ENCODE measurements at places on chromosomes 3 and 15.
A peak's percentile ranks its signal among the peaks of the same experiment; 100 is the strongest.

DNA sequence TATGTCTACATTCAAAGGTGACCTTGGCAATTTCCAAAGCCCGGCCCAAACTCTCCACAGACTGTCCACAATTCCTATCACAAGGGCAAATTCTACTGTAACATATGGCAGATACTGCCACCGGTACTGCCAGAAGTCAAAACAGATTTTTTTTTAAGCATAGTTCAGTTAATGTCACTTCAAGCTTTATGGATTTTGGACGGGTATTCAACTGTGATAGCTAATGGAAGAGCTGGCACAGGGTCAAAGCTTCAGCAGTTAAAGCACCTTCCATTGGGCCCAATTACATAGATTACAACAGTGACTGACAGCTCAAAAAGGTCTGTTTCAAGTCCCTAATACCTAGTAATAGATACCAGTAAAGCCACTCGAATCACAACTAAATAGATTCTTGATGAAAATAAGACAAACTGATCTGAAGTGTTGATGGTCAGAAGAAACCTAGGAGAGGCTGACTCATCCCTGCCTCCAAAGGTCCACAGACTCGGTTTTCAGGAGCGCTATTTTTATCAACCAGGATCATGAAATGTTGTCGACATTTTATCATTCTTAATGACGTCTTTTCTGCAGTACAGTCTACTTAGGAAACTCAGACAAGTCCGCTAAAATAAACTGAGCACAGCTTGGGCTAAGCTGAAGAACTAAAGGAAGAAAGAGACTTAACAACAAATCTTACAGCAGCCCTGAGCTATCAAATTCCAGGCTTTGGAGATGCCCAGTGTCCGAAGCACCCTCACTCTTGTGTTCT, 38.7 kb downstream of the ANXA2 start:
- DNase-seq, result no peak

- DNase-seq, result no peak
Observed at GRCh38 chr15:40412095-40412759, 6.6 kb downstream of the IVD start.

DNA sequence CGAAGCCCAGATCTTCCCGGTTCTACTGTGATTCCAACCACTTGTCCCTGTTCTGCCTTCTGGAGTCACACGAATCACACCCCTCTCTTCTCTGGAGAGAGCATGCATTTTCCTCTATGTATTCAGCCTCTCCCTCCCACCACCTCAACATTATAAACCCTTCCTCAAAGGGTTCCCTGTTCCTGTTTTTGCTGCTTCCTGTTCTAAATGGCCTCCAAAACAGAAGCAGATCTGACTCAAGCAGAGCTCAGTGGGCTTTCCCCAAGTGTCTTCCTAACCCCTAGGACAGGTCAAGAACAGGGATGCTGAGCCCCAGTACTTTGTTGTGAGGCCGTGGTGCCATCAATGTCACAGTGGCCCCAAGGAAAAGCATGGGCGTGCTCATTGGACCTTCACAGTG, 75.7 kb upstream of the ARNT2 start:
- no peak for DNase-seq

DNA sequence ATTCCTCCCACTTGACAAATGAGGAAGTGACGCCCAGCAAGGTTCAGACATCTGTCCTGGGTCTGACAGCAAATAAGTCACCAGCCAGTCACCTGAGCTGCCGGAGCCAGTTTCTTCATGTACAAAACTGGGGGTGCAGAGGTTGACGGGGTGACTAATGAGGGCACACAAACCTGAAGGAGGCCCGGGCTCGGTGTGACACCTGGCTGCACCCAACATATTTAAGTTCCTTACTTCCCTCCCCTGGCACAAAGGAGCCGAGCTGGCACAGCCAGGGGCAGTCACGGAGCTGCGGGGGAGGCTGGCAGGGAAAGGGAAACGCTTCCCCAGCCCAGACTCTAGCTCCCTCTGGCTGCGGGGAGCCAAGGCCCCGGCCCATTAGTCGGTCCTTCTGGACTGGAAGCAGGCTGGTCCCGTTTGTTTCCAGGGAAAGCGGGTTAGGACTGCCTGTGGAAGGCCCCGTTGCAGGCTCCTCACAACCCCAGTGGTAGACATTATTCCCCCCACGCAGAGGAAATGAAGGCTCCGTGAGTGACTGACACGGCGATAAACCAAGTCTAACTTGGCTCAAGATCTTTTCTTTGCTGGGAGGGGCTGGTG, 2.3 kb downstream of the FBXL22 start:
- DNase-seq, result peak; percentile 70

DNA sequence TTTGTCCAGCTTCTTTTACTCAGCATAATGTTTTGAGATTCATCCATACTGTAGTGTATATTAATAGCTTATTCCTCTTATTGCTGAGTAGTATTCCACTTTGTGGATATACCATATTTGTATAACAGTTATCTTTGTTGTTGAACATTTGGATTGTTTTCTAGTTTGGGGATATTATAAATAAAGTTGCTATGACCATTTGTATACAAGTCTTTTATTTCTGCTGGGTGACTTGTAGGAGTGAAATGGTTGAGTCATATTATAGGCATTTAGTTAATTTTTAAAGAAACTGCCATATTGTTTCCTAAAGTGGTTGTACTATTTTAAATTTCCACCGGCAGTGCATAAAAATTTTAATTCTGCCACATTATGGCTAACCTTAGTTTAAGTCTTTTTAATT, 53.4 kb downstream of the RPL39L start:
- no peak for DNase-seq

DNA sequence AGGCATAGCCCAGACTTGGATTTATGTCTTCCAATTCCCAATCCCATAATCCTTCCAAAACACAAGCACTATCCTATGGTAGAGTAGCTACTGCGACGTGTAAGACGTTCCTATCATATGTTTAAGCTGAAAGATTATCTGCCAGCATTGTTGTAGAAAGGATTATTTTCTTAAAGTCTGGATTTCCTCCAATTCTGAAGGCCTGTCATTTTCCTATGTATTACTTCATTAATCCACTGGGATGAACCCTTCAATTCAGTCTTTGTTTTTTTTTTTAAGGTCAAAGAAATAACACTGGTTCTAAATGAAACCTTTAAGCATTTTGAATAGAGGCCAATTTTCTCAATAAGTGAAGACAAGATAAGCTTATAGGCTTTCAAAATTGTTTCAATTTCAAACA, 289.0 kb downstream of the SLC9A9 start:
- DNase-seq, result no peak

- DNase-seq, result no peak
Observed at GRCh38 chr3:58624550-58624949, 42.0 kb downstream of the FAM3D start.

GRCh38 chr15:85587707-85588411, 206.9 kb downstream of the KLHL25 start:
- no peak for DNase-seq
